ENCODE measurements at places on chromosomes 4 and X. TPM values are rescaled to one million over a fixed set of nuclear protein-coding genes. Genes with fewer than 3 reads are reported as not detected.

Gene GPC4
- 32.7 TPM for total RNA-seq

Gene TMEM156
- 0.52 TPM for total RNA-seq

Gene MMGT1
- 27.8 TPM for total RNA-seq

- no peak for DNase-seq
Measured at GRCh38 chrX:74138943-74139342, 165.0 kb upstream of the ZCCHC13 start.

GRCh38 chr4:40214661-40215418 is 18.0 kb downstream of the RHOH start:
- DNase-seq, result no peak

DNA sequence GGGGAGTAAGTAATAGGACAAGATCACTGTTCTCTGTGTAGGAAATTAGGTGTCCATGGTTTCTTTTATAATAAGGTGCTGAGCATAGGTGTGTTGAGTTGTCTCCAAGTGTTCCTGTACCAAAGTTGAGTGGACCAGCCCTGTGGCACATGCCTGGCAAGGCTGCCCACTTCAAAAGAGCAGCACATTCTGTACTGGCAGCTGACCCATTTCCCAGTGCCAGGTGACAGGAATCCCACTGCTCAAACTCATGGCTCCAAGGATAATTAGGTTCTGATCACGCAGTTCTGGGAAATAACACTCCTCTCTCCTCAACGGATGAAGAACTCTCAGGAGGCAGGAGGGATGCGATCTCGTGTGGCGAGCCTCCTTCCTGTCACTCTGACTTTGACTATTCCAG is 12.8 kb upstream of the LGI2 start:
- no peak for DNase-seq

DNA sequence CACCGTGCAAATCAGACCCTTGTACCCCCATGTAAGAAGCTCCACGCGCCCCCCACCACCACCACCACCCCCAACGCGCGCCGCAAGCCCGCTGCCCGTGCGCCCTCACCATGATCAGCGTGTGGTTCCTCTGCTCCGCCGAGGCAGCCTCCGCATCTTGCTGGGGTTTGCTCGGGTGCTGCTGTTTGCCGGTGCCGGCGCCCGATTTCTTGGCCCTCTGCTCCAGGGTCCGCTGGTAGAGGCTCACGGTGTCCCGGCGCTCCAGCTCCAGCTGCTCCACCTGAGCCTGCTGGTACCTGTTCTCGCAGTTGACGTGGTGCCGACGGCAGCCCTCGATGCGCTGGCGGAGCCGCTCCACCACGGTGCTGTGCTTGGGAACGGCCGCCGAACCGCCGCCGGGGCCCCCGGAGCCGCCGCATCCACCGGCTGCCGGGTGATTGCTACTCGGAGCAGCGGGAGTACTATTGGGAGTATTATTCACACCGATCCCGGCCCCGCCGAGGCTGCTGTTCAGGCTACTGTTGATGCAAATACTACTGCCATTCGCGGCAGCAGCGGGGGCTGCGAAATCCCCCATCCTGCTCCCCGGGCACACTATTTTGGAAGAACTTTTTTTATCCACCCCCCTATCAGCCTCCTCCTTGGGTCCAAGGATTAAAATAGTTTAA is 1.1 kb downstream of the MAML3 start:
- DNase-seq, result peak; percentile 91

- DNase-seq, result no peak
Measured at GRCh38 chrX:12421918-12422317, 283.6 kb downstream of the FRMPD4 start.

DNA sequence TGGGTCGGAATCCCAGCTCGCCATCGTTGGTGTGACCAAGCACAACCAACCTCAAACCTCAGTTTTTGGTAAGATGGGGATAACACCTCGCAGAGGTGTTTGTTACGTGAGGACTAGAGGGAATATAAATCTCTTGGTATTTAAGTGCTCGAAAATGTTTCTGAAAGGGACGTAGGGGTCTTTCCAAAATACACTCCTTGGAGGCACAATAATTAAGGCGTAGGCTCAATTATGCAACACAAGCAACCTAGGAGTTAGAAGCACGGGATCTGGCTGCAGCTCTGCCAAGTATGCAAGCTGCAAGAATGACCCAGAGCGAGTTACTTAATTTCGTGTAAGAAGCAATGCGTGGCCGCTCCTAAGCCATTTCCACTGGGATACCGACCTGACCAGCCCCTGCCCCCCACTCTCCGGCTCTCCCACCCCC is 552 bp downstream of the ADH5 start:
- DNase-seq, result peak; percentile 72

- DNase-seq, result no peak
Measured at GRCh38 chrX:22147214-22147613, 115.1 kb downstream of the PHEX start.

DNA sequence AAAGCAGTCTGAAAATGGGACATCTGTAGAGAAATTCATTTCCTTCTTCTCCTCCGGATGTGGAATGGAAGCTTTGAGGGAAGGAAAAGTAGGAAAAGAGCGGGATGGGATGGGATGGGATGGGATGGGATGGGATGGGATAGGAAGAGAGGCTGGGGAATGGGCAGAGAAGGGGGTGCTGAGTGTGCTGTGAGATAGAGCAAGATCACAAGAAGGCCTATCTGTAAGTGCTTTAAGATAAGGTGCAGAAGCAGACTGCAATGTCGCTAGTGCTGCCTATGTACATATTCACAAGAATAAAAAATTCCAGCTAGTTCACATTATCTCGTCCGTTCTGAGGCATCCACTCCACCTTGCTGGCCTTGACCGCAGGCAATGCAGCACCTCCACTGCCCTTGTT is 86.2 kb downstream of the IRF2 start:
- DNase-seq, result no peak

- DNase-seq, result no peak
Measured at GRCh38 chr4:142354794-142355420, 491.2 kb downstream of the INPP4B start.

DNA sequence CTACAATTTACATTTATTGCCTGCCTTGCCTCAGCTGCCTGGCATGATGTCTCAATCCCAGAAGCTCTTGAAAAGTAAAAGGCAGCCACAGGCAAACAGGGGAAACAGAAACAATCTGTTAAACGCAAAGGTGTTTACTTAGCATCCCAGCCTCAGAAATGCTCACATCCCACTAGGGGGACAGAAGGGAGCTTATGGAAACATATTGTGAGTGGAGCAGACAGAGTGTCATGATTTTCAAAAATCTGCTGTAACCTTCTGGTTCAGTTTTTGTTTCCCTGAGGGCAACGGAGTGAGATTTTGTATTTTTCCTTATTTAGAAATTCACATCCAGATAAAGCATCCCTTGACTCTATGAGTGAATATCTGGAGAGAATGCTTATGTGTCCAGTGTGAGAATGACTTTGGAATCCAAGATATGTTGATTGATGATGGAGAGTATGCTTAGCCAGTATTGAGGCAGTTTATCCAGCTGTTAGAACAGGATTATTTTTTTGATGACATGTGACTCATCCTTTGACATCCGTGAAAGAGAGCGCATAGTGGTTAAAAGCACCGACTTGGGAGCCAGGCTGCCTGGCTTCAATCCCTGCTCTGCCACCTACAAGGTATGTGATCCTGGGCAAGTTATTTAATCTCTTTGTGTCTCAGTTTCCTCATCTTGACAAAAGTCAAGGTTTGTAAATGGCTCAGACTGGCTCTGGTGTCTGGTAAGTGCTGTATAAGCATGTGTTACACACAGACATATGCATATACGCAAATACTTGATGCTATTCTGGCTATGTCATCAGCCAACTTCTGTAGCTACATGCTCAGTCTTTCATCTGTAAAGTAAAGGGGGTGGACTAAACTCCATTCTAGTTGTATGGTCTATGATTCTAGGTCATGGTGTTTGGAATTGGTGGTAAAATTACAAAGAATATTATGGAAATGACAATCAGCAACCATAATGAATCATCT is 381.2 kb downstream of the RAPGEF2 start:
- DNase-seq, result no peak

DNA sequence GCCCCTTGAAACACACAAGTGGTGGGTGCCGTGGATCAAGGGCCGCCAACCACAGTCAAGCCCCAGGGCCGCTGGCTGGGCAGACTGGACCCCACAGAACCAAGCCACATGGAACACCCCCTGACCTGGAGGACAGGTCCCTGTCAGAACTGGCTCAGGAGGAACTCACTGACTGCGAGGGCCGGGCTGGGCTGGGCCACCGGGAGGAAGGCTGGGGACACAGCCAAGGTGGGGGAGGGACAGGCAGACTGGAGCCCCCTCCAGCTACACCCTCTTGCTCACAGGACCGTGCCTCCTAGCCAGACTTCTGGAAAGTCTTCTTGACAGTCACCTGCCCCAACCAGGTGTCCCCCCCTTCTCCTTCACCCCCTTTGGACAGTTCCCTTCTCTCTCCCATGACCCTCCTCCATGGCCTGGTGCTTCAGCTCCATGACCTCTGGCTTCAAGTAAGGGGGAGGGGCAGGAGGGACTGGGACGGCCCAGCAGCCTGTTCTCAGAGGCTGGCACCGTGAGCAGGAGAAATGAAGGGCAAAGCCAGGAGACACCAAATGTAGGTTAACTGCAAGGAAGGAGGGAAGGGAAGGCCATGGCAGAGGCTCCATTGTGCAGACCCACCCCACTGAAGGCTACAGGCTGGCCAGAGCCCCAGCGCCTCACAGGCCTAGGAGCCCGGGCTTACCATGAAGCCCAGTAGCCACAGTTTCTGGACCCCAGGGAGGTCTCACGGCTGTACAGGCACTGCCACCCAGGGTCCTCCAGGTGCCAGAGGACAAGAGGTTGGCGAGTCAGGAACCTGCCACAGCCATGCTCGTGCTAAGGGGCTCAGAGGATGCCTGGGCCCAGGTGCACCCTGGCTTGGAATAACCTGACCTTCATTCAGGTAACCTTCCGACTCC is 22.6 kb upstream of the DUSP9 start:
- peak; percentile 40 for DNase-seq

- peak; percentile 82 for DNase-seq
Measured at GRCh38 chr4:105895583-105896460, 551 bp downstream of the NPNT start.

DNA sequence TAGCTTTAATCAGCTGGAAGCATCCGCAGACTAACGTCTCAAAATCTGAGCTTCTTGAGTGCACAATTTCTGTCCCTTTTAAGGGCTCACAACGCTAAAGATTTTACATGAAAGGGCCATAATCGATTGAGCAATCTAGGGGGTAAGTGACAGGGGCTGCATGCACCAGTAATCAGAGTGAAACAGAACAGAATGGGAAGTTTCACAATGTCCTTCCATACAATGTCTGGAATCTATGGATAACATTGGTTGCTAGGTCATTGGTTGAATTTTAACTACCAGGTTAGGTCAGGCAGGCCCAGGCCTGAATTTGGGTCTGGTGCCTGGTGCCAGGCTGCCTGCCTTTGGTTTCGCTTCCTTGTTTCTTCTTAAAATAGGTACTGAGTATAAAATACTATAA is 42.0 kb upstream of the MTMR8 start:
- DNase-seq, result no peak

DNA sequence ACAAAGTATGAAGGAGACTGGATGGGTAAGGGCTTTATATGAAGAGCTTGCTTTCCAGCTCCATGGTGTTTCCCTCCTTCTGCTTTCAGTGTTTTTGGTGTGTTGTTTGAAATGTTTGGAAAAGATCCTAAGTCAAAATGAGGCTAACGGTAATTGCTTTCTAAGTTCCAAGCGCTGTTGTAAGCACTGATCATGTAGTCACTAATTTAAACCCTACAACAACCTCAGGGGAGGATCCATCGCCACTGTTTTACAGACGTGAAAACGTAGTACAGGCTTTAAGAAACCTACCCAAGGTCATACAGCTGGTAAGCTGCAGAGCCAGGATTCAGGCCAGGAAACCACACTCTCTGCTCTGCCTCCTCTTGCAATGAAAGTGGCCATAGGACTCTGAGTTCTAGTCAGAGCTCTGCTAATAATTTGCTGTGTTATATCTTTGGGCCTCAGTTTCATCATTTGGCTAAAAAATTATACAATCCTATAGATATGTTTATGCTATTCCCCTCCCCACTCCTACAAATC is 102.9 kb upstream of the PGRMC2 start:
- DNase-seq, result no peak

- DNase-seq, result no peak
Measured at GRCh38 chr4:151692443-151692782, 68.4 kb downstream of the GATB start.

All from aorta (tissue), 5 donors.